ENCODE measurements at places on chromosomes 2 and 18.

- DNase-seq: no peak
Observed at GRCh38 chr2:172578860-172579512, 23.1 kb downstream of the PDK1 start.

DNA sequence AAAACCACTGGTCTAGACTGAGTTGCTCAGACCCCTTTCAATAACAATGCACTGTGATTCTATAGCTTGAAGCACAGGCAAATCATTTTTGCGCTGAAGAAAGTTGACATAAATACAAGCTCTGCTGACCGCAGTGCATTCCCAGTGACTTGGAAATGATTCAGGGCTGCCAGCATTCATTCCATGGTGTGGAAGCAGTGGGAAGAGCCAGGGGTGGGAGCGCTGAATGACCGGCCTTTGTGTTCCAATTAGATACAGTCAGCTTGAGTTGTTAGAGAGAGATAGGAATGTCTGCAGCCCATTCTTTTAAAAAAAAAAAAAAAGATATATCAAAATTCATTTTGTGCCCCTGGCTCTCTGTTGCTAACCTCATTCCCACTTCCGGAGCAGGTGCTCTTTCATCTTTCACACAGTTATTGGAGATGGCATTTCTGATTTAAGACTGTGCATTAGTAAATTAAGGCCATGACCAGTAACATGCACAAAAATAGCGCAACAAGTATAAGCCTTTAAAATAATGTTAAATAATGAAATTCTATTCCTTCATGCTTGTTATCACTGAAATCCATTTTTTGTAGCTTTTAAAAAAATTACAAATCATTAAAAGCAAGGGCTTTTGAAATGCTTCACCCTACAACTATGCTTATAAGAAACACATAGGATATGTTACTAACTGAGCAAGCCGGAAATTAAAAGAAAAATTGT is 59.4 kb upstream of the CTLA4 start:
- no peak for DNase-seq

DNA sequence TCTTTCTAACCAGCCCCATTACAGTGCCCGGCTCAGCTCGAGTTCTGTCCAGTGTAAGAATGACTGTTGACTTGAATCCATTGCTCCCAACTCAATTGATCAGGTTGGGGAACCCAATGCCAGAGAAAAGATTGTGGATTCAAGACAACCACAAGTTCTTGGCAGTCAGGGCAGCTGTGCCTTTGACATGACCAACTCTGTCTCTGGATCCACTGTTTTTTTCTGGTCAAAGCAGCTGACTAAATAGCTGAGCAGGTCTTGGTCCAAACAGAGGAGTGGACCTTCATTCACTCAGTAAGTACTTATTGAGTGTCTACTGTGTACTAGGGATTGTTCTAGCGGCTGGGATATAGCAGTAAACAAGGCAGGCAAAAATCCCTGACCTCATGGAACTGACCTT is 6.3 kb upstream of the ATOH8 start:
- no peak for DNase-seq

DNA sequence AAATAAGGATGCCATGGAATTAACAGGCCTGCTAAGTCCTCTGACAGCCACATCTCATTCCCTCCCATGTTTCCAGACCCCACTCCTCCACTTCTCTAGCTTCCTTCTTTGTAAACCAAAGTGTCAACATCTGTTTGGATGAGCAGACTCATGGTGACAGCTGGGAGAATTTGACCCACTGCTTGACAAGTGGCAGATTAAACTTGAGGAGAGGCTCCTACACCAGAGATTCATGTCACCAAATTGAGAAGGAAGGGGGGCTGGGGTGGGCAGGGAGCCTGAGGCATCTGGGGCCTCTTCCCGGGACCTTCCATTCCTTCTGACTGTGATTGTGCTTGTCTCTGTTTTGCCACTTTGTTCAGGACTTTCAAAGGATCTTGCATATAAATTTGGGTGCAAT is 41.0 kb upstream of the IGFBP5 start:
- DNase-seq: no peak

DNA sequence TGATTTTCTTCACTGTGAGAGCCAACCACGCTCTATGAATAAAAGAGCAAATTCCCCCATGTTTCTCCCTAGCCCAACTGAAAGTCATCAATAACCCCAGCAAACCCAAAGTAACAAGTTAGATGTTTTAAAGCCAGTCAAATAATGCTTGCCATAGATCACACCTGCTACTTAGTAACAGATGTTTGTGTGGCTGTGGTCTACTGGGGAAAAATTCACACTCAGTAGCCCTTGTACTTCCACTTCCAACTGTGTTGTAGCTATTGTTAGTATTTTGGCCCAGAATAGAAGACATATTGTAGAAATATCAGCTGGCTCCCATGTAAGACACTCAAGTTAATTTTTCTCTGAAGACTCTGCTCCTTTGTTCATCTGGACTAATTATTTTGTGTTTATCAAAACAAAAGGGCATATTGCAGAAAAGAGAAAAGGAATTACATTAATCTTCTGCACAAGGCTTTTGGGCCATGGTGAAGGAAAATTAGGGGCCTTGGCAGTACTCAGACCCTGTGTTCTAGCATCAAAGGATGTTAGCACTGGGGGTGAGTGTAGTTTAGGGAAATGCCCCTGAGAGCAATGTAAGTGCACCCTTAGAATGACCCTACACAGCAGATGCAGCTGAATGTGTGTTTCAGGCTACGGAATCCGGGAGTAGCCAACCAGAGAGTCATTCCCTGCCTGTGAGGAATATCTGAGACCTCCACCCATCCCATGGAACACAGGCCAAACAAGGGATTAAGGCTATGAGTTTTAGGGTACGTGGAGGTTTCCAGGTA is 521.9 kb downstream of the EPHA4 start:
- DNase-seq: no peak

DNA sequence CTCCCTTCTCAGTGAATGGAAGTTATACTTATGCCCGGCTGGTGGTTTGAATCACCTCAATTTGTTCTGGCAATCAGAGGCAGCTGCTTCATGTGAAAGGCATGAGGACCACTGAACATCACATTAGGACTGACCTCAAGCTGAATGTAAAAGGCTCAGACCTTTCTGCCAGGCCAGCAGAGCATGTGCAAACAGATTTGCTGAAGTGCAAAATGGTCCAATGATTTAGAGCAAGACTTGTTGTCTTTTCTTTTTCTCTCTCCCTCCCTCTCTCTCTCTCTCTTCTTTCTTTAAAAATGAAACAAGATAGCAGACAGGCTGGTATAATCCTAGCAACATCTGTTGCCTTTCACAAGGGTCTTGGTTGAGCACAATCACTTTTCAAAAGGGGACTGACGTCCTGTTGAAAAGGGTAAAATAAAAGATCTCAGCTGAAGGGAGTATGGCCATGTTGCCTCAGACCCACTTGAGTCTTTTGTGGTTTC is 13.3 kb upstream of the CDH7 start:
- DNase-seq: no peak

DNA sequence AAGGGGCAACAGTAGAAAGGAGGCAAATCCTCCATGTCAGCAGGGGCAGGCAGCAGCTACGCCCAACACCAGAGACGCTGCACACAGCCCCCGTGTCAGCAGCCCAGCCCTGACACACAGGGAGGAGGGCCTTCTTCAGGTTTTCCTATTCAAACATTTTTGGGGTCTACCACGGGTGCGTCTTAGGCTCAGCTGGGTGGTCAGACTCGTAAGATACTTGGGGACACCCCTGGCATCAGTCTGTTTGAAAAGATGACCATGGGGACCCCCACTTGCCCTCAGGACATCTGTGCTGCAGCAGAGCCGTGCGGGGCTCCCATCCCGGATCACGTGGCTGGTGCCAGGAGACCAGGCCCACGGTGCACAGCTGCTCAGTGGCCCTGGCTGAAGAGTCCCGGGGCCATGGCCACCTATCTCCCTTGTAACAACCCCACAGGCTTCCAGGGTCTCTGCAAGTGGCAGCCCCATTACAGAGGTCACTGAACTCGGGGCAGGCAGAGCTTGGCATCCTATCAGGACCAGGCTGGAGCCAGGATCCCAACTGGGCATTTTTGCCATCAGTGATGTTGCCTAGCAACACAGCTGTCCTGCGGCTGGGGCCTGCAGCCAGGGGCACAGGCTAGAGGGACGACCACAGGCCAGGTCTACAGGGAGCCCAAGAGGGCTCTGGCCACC is 82.5 kb downstream of the EDAR start:
- DNase-seq: no peak

DNA sequence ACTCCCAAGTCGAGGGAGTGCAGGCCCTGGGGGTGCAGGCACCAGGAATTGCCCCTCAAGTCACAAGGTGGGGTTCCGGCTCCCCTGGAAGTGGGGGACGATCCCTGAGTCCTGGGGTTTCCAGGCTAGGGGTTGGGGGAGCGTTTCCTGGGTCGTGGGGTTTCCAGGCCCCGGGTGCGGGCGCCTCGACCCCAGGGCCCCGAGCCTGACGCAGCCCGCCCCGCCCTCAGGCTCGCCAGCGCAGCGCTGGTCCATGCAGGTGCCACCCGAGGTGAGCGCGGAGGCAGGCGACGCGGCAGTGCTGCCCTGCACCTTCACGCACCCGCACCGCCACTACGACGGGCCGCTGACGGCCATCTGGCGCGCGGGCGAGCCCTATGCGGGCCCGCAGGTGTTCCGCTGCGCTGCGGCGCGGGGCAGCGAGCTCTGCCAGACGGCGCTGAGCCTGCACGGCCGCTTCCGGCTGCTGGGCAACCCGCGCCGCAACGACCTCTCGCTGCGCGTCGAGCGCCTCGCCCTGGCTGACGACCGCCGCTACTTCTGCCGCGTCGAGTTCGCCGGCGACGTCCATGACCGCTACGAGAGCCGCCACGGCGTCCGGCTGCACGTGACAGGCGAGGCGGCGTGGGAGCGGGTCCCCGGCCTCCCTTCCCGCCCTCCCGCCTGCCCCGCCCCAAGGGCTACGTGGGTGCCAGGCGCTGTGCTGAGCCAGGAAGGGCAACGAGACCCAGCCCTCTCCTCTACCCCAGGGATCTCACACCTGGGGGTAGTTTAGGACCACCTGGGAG is 12.0 kb downstream of the SIGLEC15 start:
- no peak for DNase-seq

GRCh38 chr18:46401486-46402070 is 255.4 kb downstream of the LOXHD1 start:
- DNase-seq: no peak

DNA sequence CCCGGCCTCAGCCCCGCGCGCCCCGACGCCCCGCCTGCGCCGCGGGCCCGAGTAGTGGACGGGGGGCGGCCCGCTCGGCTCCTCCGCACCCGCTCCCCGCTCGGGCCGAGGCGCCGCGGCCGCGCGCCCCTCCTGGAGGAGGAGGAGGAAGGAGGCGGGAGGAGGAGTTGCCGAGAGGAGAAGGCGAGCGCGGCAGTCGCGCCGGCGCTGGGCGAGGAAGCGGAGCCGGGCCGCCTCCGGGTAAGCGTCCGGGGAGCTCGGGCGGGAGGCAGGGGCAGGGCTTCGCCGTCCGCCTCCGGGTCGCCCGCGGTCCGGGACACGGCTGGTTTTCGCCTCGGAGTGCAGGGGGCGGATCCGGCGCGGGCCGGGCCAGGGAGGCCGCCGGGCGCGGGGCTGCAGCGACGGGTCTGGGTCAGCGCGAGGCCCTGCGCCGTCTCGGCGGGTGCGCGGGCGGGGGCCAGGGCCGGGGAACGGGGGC is at the start of gene SOCS6:
SOCS6 (plus strand) TSS at position 195 of the 478 bp plus-strand sequence. CDS start 35,624 bp downstream, outside the sequence.
- DNase-seq: peak; percentile 31

All from NCI-H1105 treated with DMSO at 0.1 percent for 48 hours (cell line).